ENCODE measurements at places on chromosomes 6 and 20. TPM values are rescaled to one million over a fixed set of nuclear protein-coding genes. Genes with fewer than 3 reads are reported as not detected.

DNA sequence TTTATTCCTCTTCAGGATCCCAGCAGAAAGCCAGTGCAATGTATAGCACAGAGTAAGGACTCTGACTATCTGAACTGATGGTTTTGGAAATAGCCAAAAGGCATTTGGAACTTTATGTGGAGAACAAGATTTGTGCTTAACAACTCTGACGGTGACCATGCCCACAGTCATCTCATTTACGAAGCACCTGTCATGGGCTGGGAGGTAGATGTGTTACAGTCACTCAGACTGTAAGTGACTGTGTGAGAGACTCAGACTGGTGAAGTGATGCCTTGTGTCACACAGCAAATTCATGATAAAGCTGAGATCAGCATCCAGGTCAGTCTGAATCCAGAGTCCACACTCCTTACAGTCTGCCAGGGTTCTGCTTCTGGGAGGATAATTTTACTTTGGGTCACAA, 23.9 kb upstream of the FAM83C start:
- peak overlapping the region; percentile 65 for H3K27ac ChIP-seq
- H3K4me3 ChIP-seq, result no peak overlapping the region
- no peak for DNase-seq
- no peaks in the 10 kb centered on the region for H3K36me3 ChIP-seq
- peaks cover 77% of the 10 kb centered on the region for H3K4me1 ChIP-seq

GRCh38 chr20:5667705-5668528, 82.3 kb upstream of the SHLD1 start:
- 0 out of 2 replicates have a peak, but pooled peaks cover 9% of the 10 kb centered on the region for H3K27me3 ChIP-seq
- peak; percentile 9 for DNase-seq
- no peak overlapping the region for H3K4me3 ChIP-seq
- no peak overlapping the region for H3K27ac ChIP-seq

DNA sequence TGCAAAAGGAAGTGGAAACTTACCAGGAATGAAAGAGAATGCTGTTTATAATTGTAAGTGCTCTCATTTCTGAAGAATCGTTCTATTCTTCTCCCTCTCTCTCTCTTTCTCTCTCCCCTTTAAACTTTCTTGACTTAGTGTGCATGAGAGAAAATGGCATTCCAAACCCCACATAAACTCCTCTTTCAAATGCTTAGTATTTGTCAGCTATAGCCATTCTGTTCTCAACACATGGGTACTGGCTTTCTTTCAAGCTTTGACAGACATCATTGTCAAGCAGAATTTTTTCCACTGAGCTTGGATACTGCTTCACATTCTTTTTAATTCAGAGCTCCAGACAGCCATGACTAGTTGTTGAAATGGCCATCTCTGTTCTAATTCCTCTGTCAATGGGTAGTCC, 51.1 kb upstream of the PREP start:
- no peak overlapping the region for H3K4me3 ChIP-seq
- no peak for DNase-seq
- no peak overlapping the region for H3K27ac ChIP-seq
- no peaks in the 10 kb centered on the region for H3K27me3 ChIP-seq
- H3K4me1 ChIP-seq, result no peaks in the 10 kb centered on the region
- H3K36me3 ChIP-seq, result no peaks in the 10 kb centered on the region

- no peaks in the 10 kb centered on the region for H3K36me3 ChIP-seq
- H3K4me3 ChIP-seq, result no peak overlapping the region
- no peak overlapping the region for H3K27ac ChIP-seq
- H3K27me3 ChIP-seq, result no peaks in the 10 kb centered on the region
- H3K4me1 ChIP-seq, result no peaks in the 10 kb centered on the region
Measured at GRCh38 chr20:25288291-25289181, 40.7 kb downstream of the PYGB start.

Gene SNPH
- 11.2 TPM for total RNA-seq

DNA sequence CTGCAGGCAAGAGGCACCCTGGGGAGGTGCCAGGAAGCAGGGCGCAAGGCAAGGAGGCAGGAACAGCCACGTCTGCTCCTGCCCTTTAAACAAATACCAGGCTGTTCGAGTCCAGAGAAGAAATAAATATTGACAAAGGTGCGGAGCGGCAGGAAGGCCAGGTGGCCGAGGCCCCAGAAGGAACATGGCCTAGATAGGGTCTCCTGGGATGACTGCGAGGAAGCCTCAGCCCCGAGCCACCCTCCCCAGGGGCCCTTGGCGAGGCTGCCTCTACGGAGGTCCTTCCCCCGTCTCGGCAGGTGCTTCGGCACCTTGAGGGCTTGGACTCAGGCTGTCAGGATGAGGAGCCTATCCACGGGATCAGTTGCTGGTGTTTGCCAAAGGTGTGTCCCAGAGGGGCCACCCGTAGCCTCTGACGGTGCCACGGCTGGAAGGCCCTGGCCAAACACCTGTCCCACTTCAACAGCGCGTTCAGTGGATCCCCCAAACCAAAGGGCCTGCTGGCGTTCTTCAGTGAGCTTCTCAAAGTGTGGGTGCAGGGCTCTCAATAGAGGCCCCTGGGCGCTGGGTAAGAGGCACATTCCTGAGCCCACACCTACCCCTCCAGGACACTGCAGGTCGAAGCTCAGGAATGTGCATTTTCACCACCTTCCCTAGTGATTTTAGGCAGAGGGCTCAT, 39.8 kb downstream of the SNX5 start:
- H3K4me1 ChIP-seq, result no peaks in the 10 kb centered on the region
- no peaks in the 10 kb centered on the region for H3K36me3 ChIP-seq
- no peak overlapping the region for H3K4me3 ChIP-seq
- no peak overlapping the region for H3K27ac ChIP-seq
- H3K27me3 ChIP-seq, result no peaks in the 10 kb centered on the region

- H3K4me1 ChIP-seq, result peaks cover 23% of the 10 kb centered on the region
- peak overlapping the region; percentile 73 for H3K4me3 ChIP-seq
- DNase-seq, result peak; percentile 96
- H3K36me3 ChIP-seq, result no peaks in the 10 kb centered on the region
- H3K27me3 ChIP-seq, result no peaks in the 10 kb centered on the region
Measured at GRCh38 chr6:26017632-26017966, 55.0 kb downstream of the TRIM38 start.

Gene TGM3
- total RNA-seq, result not detected

GRCh38 chr6:135419162-135419561, 78.4 kb downstream of the AHI1 start:
- H3K27ac ChIP-seq, result no peak overlapping the region
- H3K4me1 ChIP-seq, result peaks cover 12% of the 10 kb centered on the region
- H3K36me3 ChIP-seq, result no peaks in the 10 kb centered on the region
- DNase-seq, result peak; percentile 66
